Stimulated activated CD4-positive, alpha-beta T cell treated with anti-CD3 and anti-CD28 coated beads, Interleukin-1b, Interleukin-23, amount 100 ng/mL, for 1 hour (primary cell): ENCODE measurements at places on chromosomes 7 and 10.

- DNase-seq = no peak
Measured at GRCh38 chr10:86298501-86299001, 68.0 kb downstream of the GRID1 start.

GRCh38 chr7:149686011-149686410 lies 87.4 kb downstream of the ZNF467 start:
- DNase-seq = no peak

- DNase-seq = no peak
Measured at GRCh38 chr10:33098951-33099663, 141.1 kb upstream of the ITGB1 start.

DNA sequence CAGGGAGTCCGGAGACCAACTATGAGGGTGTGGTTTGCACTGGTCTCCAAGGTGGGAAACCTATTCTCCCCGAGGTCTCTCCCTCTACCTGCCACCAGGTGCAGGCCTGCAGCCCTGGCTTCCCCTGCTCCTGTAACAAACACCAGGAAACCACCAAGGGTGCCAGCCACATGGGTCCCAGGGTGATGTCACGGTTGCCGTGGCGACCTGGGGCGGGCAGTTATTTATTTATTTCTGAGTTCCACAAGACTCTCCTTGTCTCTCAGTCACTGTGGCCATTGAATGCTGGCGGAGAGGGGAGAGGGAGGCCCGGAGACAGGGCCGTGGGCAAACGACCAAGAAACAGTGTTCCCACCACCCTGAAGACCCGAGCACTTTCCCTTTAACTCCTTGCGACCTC lies 27.0 kb downstream of the MMD2 start:
- no peak for DNase-seq

DNA sequence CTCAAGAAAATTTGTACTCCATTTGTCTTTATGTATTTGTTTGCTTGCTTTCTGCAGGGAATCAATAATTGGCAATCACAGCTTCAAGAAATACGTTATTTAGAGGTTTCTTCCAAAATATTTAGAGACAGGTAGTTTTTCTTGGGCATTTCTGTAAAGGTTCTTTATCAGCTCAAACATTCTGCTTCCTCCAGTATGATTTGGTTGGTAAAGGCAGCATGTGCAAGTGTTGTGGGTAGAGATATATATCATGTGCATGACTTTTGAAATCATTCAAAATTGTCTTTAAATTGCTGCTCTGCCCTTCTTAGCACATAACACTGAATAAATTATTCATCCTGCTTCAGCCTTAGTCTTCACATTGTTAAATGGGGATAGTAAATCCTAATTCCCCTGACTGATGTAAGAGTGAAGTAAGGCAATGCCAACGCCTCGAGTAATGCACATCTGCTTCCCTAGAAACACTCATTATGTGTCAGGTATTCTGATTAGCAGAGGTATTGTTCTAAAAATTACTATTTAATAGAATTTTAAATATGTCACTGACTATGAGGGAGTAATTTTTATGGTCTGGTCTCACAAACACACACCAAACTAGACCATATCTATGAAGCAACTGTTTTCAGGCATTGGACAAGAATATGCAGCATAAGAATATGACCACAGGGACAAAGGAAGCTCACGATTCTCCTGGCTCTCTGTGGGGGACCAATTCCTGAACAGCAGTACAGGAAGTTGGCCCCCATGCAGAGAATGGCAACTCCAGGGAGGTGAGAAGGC lies 77.3 kb upstream of the AKR1E2 start:
- DNase-seq = no peak

DNA sequence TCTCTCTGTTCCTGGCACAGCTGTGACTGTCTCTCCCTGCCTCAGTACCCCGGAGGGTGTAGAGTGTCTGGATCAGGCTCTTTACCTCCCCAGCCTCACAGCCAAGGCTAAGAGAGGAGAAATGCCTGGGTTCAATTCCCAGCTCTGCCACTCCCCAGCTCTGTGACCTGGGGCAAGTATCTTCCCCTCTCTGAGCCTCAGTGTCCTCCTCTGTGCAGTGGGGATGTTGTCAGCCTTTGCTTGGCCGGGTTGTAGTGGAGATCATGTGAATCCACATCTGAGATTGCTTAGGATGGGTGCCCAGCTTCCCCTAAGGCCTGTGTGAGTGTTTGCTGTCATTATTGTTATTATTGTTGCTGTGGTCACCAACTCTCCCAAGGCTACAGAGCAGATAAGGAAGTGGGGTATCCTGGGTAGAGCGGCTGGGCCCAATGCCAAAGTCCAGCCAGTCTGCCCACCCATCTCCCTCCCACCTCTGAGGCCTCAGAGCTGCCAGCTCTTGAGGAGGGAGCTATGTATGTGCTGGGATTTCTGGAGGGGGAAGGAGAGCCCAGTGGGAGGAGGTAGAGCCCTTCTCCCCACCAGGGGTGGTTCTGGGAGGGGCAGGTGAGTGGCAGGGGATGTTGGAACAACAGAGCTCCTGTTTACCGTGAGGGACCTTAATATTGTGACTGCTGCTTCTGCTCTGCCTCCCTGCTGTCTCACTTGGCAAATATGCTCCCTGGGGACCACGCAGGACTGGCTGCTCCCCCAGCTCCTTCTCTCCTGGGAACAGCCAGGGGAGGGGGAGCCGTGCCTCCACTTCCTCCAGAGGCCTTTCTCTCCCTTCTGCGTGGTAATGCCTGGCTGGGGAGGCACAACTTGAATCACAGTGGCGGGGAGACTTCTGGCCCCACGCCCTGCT lies 170.5 kb downstream of the RPS24 start:
- no peak for DNase-seq

GRCh38 chr10:22712956-22713852 lies 1.2 kb downstream of the PIP4K2A start:
- peak; percentile 15 for DNase-seq

- DNase-seq = no peak
Measured at GRCh38 chr7:27661811-27662489, 733 bp downstream of the HIBADH start.

- no peak for DNase-seq
Measured at GRCh38 chr7:65444899-65445823, 71.5 kb downstream of the ZNF92 start.

- DNase-seq = peak; percentile 47
Measured at GRCh38 chr7:8125680-8126444, 136.1 kb downstream of the ICA1 start.

DNA sequence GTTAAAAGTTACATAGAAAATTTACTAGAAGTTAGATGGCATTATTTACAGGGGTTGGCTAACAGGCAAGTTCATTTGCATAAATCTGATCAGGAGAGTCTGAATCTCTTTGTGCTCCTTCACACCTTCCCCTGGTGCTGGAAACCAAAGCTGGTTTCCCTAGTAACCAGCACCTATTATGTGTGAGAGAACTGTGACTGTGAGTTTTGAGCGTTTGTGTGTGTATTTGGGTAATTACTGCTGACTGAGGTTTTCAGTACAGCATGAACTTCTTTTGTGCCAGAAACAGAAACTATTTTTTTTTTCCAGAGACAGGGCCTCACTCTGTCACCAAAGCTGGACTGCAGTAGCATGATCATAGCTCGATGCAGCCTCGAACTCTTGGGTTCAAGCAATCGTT lies 10.3 kb upstream of the IFIT1B start:
- no peak for DNase-seq

DNA sequence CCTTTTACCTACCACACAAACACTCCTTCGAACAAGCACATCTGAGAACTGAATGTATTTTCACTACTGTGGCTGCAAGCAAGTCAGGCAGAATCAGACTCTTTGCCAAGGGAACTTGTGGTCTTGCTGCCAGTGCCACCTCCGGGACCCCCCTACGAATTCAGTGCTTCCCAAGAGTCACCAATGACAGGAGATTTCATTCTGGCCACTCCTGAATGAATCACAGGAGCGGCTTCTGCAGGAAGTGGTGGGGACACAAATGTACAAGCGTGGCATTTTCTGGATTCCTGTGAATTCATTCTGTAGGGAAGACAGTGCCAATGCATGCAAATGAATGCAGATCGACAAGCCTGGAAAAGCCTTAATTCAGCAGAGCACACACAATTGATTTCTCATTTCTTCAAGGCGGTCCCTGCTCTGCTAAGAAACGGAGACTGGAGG lies 161.2 kb downstream of the CAMK1D start:
- DNase-seq = no peak

DNA sequence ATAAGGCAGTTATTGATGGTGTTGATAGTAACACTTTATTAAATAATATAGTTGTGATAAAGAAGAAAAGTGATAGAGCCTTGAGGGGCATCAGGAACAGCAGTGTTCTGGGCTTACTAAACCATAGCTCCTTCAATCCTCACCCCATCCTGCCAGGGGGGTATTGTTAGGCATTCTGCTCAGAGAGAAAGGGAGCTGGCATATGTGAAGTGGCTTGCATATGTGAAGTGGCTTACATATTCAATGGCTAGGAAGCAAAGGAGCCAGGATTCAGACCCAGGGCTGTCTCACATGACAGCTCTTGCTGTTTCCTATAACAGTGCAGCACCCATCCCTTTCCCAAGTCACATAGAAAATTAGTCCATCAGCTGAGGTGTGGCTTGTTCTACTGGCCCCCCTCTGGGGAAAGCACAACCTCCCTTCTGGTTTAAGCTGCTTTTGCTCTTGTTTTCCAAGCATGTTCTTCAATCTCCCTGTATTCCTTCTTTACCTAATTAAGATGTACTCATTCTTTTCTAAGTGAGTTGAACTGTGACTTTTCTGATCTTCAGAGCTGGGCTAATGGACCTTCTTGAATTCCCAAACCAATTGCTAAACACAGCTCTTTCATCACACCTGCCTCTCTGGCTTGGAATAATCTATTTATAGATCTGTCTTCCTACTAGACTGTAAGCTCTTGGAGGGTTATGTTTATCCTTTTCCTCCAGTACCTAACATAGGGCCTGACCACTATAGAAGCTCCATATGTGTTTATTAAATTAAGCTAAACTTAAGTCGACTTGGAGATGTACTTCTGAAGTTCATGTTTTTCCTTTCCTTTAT lies 108.7 kb upstream of the GLI3 start:
- DNase-seq = no peak

- no peak for DNase-seq
Measured at GRCh38 chr10:104614245-104614831, 26.8 kb upstream of the SORCS3 start.

DNA sequence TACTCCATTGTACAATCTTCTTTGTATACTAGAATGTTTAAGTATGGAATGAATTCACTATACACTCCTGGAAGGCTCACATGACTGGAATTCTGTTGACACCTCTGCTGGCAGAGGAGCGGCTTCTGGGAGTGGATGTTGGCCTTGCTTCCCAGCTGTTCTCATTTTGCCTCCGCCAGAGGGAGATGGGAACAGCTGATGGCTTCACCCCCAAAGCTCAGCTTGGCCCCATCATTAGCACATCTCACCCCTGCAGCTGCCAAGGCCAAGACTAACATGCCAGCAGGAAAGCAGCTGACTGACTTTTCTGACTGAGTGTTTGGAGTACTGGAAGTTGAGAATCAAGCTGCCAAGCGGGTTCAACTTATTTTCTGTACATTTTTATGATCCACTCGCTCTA lies 15.1 kb downstream of the ADAM12 start:
- DNase-seq = no peak

- no peak for DNase-seq
Measured at GRCh38 chr7:10225275-10225674, 748.4 kb upstream of the PHF14 start.

GRCh38 chr10:50360077-50360850 lies 108.9 kb upstream of the ASAH2 start:
- DNase-seq = no peak

DNA sequence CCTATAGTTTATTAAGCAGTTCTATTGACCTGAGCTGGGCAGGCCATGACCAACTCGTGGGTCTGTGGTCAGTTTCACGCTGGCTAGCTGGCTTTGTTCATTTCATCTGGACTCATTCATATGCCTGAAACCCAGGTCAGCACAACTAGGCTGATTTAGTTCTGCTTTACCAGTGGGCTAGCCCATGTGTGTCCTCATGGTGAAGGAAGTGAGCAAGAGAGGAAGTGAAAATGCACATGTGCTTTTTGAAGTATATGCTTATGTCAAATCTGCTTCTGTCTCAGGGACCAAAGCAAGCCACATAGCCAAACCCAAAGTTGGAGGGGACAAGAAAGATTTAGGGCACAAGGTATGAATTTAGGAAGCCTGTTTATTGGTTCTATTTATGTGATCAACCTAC lies 154.5 kb downstream of the RNF133 start:
- DNase-seq = no peak

- no peak for DNase-seq
Measured at GRCh38 chr7:125465527-125465926, 535.9 kb upstream of the POT1 start.

- DNase-seq = no peak
Measured at GRCh38 chr7:128672927-128673517, 930 bp downstream of the GARIN1A start.

GRCh38 chr10:110207805-110208613 lies 604 bp downstream of the MXI1 start:
- DNase-seq = no peak

DNA sequence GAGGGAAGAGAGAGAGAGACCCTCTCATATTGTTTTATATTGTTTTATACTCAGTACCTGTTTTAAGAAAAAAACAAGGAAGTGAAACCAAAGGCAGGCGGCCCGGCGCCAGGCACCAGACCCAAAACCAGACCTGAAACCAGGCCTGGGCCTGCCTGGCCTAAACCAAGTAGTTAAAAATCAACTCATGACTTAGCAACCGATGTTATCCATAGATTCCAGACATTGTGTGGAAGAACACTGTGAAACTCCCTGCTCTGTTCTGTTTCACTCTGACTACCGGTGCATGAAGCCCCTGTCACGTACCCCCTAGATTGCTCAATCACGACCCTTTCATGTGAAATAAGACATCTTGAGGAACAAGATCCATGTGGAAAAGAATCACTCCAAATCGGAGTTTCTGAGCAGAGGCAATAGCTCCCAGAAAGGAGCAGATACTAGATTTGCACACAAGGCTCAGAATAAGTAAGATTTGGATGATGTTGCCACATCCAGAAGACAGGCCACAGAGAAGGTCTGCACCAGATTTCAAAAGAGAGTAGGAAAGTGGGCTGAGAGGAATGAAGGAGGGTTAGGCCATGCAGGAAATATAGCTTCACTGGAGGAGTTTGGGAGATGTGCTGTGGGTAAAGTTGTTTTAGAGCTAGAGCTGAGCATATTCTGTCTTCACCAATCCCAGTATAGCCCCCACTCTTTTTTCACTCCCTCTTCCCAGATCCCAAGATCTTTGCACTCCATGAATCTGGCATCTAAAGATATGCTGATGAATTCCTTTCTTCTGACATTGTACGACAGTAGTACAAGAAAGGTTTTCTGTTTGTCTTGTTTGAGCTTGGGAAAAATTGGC lies 8.8 kb upstream of the ZNF248 start:
- DNase-seq = no peak

- DNase-seq = no peak
Measured at GRCh38 chr7:68417659-68418058, 1180.6 kb upstream of the AUTS2 start.

- DNase-seq = no peak
Measured at GRCh38 chr10:50385624-50386023, 134.3 kb upstream of the ASAH2 start.
